ENCODE measurements at places on chromosomes 5 and 9. TPM values are rescaled to one million over a fixed set of nuclear protein-coding genes. Genes with fewer than 3 reads are reported as not detected.

Gene FIBCD1
- 0.40 TPM for total RNA-seq

- H3K4me1 ChIP-seq: no peaks in the 10 kb centered on the region
- H3K36me3 ChIP-seq: no peaks in the 10 kb centered on the region
- no peak for DNase-seq
- H3K4me3 ChIP-seq: no peak overlapping the region
- H3K27me3 ChIP-seq: no peaks in the 10 kb centered on the region
- H3K27ac ChIP-seq: no peak overlapping the region
Measured at GRCh38 chr5:155794795-155795194, 532.2 kb upstream of the SGCD start.

DNA sequence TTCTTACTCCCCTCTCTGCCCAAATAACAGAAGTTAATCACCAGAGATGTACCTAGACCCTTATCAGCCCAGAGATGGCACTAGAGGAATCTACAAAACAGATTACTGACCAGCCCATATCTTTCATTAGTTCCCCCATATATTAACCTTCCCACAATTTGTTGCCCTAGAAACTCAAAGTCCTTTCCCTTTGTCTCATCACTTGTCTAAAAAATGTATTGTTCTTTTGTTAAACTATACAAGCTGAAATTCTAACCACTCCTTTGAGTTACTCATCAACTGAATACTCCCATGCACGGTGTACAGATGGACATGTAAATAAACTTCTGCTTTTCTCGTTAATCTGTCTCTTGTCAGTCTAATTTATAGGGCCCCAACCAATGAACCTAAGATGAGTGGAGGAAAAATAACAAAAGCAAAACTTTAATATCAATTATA is 130.9 kb downstream of the CCDC192 start:
- no peak for DNase-seq
- no peak overlapping the region for H3K27ac ChIP-seq
- H3K4me1 ChIP-seq: peaks cover 20% of the 10 kb centered on the region
- no peaks in the 10 kb centered on the region for H3K36me3 ChIP-seq

Gene PCDHA5
- 0.69 TPM for total RNA-seq

Gene PRELID2
- total RNA-seq: 14.1 TPM

GRCh38 chr5:72020161-72020983 is 86.9 kb upstream of the MAP1B start:
- no peak overlapping the region for H3K27ac ChIP-seq
- DNase-seq: peak; percentile 57
- no peak overlapping the region for H3K4me3 ChIP-seq
- H3K27me3 ChIP-seq: no peaks in the 10 kb centered on the region

GRCh38 chr5:34854459-34855174 is 15.7 kb downstream of the TTC23L start:
- H3K4me3 ChIP-seq: no peak overlapping the region
- no peak for DNase-seq
- H3K36me3 ChIP-seq: no peaks in the 10 kb centered on the region
- H3K27ac ChIP-seq: no peak overlapping the region

Gene C5orf47
- total RNA-seq: not detected

DNA sequence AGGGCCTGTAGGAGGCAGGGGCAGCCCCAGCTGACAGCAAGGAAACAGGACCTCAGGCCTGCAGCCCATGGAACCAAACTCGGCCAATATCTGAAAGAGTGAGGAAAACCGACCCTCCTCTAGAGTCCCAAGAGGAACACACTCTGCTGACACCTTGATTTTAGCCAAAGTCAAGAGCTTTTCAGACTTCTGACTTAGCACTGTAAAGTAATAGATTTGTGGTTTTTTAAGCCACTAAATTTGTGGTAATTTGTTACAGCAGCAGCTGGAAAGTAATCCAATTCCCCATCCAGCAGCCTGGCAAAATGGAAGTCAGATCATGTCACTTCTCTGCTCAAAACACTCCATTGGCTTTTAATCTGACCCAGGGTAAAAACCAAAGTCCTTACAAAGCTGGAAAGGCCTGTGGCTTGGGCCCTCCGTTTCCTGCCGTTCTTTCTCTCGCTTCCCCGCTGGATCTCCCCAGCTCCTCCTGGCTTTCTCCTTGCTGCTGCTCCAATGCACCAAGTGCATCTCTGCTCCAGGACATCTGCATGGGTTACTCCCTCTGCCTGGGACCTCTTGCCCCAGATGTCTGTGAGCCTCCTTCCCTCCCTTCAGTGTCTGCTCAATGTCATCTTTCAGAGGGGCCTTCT is 79.0 kb downstream of the C5orf15 start:
- H3K4me1 ChIP-seq: peaks cover 13% of the 10 kb centered on the region
- no peaks in the 10 kb centered on the region for H3K36me3 ChIP-seq
- no peaks in the 10 kb centered on the region for H3K27me3 ChIP-seq
- no peak for DNase-seq
- H3K27ac ChIP-seq: no peak overlapping the region
- H3K4me3 ChIP-seq: no peak overlapping the region

Gene CCDC192
- total RNA-seq: 1.7 TPM

DNA sequence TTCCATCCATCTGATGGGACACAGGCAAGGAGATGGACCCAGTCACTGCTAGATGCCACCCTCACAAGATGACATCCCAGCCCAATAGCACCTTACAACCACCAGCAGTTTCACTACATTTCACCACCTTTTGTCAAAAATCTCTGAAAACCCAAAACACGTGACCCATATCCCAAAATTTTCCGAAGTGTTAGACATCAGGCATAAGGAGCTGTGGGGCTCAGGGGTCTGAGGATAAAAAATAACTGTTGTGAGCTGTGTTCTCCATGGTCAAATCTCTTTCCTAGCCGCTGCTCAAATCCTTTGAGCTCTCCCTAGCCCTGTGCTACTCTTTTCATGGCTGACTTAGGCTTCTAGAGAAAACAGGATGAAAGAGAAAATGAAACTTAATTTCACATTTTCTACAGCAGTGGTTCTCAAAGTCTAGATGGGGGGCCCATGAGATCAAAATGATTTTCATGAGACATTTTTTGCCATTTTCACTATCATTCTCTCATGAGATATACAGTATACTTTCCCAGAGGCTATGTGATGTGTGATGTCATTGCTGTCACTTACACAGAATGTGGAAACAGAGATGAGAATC is 40.7 kb downstream of the TIMD4 start:
- no peaks in the 10 kb centered on the region for H3K27me3 ChIP-seq
- no peaks in the 10 kb centered on the region for H3K36me3 ChIP-seq
- H3K4me3 ChIP-seq: no peak overlapping the region
- no peak overlapping the region for H3K27ac ChIP-seq

GRCh38 chr5:176743868-176744583 is 66.3 kb upstream of the UNC5A start:
- no peak overlapping the region for H3K4me3 ChIP-seq
- H3K4me1 ChIP-seq: peaks cover 15% of the 10 kb centered on the region
- H3K36me3 ChIP-seq: no peaks in the 10 kb centered on the region
- no peaks in the 10 kb centered on the region for H3K27me3 ChIP-seq
- peak; percentile 86 for DNase-seq

Gene MED7
- 10.2 TPM for total RNA-seq

GRCh38 chr5:94072116-94072515 is 330.7 kb upstream of the POU5F2 start:
- no peaks in the 10 kb centered on the region for H3K36me3 ChIP-seq
- no peak overlapping the region for H3K4me3 ChIP-seq
- no peak overlapping the region for H3K27ac ChIP-seq
- peaks cover 1% of the 10 kb centered on the region for H3K4me1 ChIP-seq

Gene IRX4
- total RNA-seq: not detected

DNA sequence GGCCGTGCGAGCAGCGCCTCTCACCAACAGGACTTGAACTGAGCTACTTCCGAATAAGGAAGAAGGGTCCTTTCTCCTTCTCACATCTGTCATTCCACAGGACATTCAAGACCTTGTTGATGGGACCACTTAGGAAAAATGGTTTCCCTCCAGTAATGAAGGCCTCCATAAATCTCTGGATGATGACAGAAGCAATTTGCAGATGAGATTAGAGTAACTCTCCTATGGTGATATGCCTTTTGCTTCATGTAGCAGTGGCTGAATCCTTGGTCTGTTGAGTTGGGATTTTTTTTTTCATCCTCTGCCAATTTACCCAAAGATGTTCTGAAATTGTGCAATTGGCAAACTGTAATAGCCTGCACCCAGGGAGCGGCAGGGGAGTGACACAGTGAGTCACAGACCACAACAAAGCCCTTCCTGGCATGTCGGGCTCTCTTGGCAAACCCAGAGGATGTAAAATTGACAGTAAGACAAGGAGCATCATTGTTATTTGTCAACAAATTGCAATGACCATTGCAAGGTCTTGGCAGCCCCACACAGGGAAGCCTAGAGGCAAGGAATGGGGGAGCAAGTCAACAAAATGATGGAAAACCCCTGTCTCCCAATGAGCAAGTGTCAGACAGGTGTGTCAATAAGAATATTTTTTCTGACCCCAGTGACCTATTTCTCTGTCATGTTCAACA is 275.9 kb downstream of the ACTL7B start:
- no peak overlapping the region for H3K27ac ChIP-seq
- H3K4me3 ChIP-seq: no peak overlapping the region

- peak overlapping the region; percentile 88 for H3K27ac ChIP-seq
- no peak overlapping the region for H3K4me3 ChIP-seq
- H3K36me3 ChIP-seq: no peaks in the 10 kb centered on the region
- H3K4me1 ChIP-seq: peaks cover 67% of the 10 kb centered on the region
- no peak for DNase-seq
Measured at GRCh38 chr9:129323376-129323998, 145.4 kb upstream of the IER5L start.

Gene PCA3
- 1.0 TPM for total RNA-seq

DNA sequence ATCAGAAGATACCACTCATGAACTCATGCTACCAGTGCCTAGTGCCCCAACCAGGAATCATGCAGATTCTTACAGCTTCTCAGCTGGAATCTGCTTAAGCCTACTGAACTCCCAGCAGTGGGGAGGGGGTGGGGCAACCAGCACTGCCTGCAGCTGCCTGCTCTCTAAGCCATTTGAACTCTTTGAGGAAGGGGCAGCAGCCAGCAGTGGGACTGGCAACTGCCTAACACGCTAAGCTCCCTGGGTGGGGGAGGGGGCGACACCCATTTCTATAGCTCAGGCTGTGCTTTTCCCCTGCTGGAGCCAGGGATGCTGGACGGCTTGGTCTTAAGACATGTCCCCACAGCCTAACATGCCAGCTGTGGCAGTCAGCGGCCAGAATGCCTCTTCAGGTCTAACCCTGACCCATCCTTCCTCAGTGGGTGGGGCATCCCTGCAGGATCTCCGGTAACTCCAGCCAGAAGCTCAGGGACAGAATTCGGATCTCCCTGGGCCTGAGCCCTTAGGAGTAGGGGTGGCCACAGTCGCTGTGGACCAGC is 889.7 kb downstream of the CDH9 start:
- DNase-seq: no peak
- H3K27me3 ChIP-seq: no peaks in the 10 kb centered on the region
- H3K4me3 ChIP-seq: no peak overlapping the region
- no peak overlapping the region for H3K27ac ChIP-seq
- H3K36me3 ChIP-seq: no peaks in the 10 kb centered on the region

- H3K27me3 ChIP-seq: no peaks in the 10 kb centered on the region
- H3K27ac ChIP-seq: no peak overlapping the region
- no peaks in the 10 kb centered on the region for H3K36me3 ChIP-seq
- H3K4me1 ChIP-seq: no peaks in the 10 kb centered on the region
Measured at GRCh38 chr9:17888066-17888465, 309.2 kb downstream of the SH3GL2 start.

DNA sequence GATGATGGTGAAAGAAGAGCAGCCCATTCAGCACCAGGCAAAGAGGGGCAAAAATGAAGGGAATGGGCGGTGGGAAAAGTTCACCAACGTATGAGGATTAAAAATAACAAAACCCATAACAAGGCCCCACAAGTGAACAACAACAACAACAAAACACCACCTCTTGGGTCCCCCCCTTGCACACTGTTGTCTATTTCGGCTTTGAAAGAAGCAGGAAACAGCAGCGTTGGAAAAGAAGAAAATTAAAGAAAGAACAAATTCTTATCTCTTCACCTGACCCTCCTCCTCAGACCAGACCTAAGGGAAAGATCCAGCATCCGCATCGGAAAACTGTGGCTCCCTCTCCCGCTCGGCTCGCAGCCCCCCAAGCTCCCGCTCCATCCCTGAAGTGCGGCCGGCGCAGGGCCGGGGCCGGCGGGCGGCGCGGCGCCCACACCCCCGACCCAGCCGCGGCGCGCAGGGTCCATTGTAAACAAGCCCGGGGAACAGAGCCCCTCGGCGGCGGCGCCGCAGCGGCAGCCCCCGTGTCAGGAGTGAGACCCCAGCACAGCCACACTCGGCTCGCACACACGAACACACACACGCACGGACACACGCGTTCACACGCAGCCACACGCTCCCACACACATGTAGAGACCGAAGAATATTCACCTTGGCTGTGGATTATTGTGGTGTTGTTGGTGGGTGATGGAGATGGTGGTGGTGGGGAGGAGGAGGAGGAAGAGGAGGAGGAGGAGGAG is 535 bp downstream of the RFX3 start:
- H3K27ac ChIP-seq: peak overlapping the region; percentile 100
- no peak for DNase-seq
- no peaks in the 10 kb centered on the region for H3K27me3 ChIP-seq

GRCh38 chr9:96486386-96487028 is 36.5 kb downstream of the HABP4 start:
- H3K36me3 ChIP-seq: peaks cover 47% of the 10 kb centered on the region
- peak overlapping the region; percentile 84 for H3K27ac ChIP-seq
- peak overlapping the region; percentile 5 for H3K4me3 ChIP-seq
- no peak for DNase-seq
- H3K27me3 ChIP-seq: no peaks in the 10 kb centered on the region

Gene COL27A1
- 2.9 TPM for total RNA-seq

- H3K4me3 ChIP-seq: no peak overlapping the region
- peaks cover 16% of the 10 kb centered on the region for H3K4me1 ChIP-seq
- H3K27me3 ChIP-seq: no peaks in the 10 kb centered on the region
- DNase-seq: no peak
Measured at GRCh38 chr9:114355821-114356220, 26.2 kb downstream of the ORM2 start.

Gene ARHGEF37
- total RNA-seq: 22.0 TPM

- H3K27ac ChIP-seq: no peak overlapping the region
- no peak for DNase-seq
- no peaks in the 10 kb centered on the region for H3K4me1 ChIP-seq
- no peak overlapping the region for H3K4me3 ChIP-seq
- no peaks in the 10 kb centered on the region for H3K27me3 ChIP-seq
Measured at GRCh38 chr9:99336531-99336930, 114.4 kb downstream of the SEC61B start.
